ENCODE measurements at places on chromosomes 3 and 15.

DNA sequence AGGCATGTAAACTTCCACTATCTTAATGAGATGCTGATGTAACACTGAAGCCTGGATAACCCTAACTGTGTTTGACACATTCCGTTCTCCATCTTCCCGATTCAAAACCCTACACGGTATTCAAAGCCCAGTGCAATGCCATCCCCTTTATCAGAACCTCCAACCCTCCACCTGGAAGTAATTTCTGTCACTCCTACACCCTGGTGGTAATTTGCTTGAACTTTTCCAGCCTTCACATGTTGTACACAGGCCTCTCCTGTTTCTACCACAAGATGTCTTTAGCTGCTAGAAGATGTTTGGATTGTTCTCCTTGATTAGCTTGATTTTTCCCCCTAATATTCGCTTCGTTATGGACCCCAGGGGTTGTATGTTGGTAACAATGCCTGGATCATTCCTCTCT lies 208.9 kb downstream of the CHST2 start:
- DNase-seq, result no peak

GRCh38 chr3:158249183-158249582 lies 139.3 kb downstream of the RSRC1 start:
- DNase-seq, result no peak

DNA sequence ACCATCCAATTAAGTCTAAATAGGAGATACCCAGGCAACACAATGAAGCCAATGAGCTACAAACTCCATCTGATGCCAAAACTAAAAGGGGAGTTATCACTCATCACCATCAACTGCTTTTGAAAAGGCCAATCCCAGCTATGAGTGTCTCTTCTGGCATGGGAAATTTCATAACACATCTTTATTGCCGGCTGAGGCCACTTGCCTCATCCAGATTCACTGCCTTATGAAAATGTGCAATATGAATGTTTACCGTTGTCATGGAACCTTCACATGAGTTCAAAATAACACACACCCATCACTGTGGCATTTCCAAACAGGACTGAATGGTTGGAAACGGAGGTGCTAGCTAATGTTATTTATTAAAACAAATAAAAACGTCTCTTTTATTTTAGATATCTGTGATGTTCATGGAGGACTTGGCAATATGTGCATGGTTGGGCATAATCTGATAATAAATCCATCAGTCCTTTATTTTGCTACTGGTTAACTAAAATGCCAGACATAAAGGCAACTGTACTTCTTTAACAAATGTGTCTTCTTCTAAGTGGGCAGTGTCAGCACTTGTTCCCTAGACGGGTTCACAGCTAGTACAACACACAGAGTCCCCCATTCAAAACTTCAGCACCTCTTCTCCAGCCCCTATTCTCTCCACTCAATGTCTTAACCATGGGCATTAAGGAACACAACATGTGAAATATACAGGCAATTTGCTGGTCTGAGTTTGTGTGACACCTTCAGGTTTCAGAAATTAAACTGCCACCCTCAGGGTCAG lies 143.9 kb downstream of the MAGI1 start:
- no peak for DNase-seq

- DNase-seq, result no peak
Observed at GRCh38 chr3:71391361-71391760, 192.2 kb downstream of the FOXP1 start.

GRCh38 chr3:167151636-167152035 lies 228.5 kb downstream of the ZBBX start:
- no peak for DNase-seq

DNA sequence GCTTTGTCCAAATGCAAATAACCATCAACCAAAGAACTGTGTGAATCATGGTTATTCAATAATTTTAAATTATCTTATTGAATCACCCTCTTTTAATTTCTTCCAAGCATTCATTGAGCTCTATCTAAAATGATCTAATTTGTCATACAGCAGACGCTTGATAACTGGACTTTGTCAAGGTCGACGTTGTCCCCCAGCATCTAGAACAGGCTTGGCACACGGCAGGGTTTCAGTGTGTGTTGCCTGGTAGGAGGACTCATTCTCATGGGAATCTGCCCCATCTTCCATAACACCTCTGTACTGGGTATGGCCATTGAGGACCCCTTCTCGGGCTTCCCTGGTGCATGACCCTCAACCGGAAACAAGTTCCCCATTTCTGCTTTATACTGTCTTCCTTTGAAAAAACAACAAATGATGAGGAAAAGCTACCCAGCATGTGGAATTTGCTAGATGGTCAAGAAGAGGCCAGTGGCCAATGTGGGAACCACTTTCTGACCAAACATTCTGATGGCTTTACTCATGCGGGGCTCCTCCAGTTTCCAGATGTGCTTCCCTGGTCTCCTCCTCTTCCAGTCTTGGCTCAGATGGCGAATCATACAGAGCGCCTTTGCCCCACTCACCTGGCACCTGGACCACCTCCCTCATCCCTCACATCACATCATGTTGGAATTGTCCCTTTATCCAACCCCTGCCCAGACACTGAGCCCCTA lies 41.7 kb upstream of the SEC22A start:
- no peak for DNase-seq

DNA sequence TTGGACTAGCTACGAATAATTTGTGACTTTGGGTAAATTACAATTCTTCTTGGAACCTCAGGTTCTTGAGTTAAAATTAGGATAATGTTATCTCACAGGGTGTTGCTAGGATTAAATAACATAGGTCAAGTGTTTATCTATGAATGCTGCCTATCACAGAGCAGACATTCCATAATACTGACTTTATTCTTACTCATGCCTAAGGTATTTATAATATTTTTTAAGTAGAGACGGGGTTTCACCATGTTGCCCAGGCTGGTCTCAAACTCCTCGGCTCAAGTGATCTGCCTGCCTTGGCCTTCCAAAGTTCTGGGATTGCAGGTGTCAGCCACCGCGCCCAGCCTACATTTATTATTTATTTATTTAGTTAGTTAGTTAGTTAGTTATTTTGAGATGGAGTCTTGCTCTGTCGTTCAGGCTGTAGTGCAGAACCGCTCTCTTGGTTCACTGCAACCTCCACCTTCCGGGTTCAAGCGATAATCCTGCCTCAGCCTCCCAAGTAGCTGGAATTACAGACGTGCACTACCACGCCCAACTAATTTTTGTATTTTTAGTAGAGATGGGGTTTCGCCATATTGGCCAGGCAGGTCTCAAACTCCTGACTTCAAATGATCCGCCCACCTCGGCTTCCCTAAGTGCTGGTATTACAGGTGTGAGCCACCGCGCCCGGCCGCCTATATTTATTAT lies 741 bp upstream of the ZNF106 start:
- no peak for DNase-seq

- no peak for DNase-seq
Observed at GRCh38 chr3:150132101-150132749, 161.5 kb upstream of the PFN2 start.

DNA sequence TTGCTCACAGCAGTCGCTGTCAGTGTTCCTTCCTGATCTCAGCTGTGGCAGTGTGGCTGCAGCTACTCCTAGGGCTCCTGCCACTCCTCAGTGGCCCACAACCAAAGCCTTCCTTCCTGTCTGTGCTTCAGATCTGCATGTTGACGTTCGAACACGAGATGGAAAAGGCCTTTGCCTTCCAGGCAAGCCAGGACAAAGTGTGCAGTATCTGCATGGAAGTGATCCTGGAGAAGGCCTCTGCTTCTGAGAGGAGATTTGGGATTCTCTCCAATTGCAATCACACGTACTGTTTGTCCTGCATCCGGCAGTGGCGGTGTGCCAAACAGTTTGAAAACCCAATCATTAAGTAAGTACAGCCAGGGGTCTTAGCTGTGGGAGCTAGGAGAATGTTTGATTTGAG lies 17.8 kb downstream of the MKRN2 start:
- no peak for DNase-seq

- no peak for DNase-seq
Observed at GRCh38 chr3:27312044-27312668, 57.0 kb downstream of the NEK10 start.

DNA sequence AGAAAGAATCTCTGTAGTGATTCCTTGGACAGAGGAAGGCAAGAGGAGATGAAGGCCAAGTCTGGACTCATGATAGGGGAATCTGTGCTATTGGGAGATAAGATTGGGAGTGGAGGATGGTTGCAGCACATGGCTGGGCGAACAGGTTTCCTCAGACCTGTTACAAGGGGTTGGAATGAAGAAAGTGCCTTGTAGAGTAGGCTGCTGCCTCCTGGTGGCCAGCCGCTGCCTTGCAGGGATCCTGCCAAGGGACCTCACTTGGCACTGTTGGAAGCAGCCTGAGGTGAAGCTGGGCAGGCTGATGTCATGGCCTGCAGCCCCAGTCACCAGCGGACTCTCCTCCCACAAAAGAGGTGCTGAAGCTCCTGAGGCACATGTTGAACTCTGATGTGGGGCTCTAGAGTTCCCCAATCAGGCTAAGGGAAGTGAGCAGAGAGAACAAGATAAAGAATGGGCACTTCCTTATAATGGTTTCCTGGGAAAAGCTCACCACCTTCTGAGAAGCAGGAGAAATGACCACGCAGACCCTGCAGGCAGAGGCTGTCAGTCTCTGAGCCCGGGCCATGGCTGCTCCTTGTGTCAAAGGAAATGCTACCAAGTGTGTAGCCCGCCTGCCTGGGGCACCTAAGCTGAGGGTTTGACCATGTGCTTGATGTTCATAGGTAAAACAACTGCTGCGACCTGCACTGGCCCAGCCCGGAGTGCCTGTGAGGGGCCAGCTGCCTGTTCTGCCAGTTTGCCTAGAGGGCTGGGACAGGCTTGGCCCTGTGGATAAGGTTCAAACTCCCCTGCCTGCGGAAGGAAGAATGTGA lies 1.6 kb upstream of the TEX264 start:
- peak; percentile 76 for DNase-seq

DNA sequence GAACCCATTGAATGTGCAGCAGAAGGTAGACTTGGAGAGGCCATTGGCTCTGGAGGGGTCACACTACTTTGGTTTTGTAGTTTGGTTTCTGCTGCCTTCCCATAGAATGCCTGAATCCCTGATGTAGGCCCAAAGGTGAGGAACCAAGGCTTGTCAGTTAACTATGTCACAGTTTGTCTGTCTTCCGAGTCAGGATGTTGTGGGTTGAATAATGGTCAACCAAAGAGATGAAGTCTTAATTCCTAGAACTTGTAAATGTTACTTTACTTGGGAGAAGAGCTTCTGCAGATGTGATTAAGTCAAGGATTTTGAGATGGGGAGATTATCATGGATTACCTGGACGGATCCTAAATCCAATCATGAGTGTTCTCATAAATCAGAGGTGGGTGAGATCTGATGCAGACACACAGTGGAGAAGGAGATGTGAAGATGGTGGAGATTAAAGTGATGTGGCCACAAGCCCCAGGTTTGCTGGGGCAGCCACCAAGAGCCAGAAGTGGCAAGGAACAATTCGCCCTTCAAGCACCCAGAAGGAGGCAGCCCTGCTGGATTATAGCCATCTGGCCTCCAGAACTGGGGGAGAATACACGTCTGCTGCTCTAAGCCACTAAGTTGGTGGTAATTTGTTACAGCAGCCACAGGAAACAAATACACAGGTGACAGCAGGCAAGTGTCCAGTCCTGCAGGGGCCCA lies 2.3 kb upstream of the CCR8 start:
- no peak for DNase-seq

GRCh38 chr3:175066617-175067415 lies 207.7 kb downstream of the NAALADL2 start:
- no peak for DNase-seq

- no peak for DNase-seq
Observed at GRCh38 chr3:61724801-61725200, 163.4 kb downstream of the PTPRG start.

- no peak for DNase-seq
Observed at GRCh38 chr3:8962226-8962861, 928 bp downstream of the RAD18 start.

- no peak for DNase-seq
Observed at GRCh38 chr3:37953707-37954394, 36.7 kb upstream of the VILL start.

- DNase-seq, result no peak
Observed at GRCh38 chr3:49428752-49429080, 408 bp downstream of the NICN1 start.

DNA sequence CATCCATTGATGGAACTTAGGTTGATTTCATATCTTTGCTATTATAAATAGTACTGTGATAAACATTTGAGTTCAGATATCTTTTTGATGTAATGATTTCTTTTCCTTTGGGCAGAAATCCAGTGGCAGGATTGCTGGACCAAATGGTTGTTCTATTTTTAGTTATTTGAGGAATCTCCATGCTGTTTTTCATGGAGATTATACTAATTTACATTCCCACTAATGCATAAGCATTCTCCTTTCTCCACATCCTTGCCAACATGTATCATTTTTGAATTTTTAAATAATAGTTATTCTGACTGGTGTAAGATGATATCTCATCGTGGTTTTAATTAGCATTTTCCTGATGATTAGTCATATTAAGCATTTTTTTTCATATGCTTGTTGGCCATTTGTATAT lies 144.0 kb upstream of the SUCLG2 start:
- DNase-seq, result no peak

GRCh38 chr3:183980403-183980802 lies 37.3 kb downstream of the ABCC5 start:
- no peak for DNase-seq

DNA sequence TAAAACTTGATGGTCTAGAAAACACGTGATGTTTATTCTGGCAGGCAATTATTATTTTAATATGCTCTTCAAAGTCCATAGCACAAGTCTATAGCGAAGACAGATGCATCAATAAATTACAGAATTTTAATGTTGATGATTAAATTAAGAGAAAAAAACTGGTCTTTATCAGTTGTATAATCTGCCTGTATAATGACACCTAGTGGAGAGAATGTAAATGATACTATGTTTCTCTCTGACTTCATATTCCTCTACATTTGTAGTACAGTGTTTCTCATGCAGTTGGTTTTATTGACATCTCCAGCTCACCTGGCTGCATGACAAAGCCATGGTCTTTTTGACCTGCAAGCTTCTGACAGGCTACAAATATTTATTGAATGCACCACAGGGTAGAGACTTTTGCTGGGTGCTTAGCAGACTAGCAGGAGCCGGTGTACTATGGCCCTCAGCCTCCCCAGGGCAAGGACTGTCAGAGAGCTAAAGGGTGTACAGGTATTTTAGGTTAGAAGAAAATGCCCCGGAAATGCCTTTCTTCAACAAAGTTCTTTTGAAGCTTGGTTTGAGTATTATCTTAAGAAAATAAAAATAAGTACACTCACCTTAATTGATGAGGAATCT lies 289.9 kb downstream of the GAP43 start:
- DNase-seq, result no peak

GRCh38 chr3:184379358-184380184 lies at the start of gene CHRD:
CHRD (plus strand) TSS chr3:184380054; CDS start chr3:184380319, 265 bp downstream.
- no peak for DNase-seq

Measured in activated T-cell treated with anti-CD3 and anti-CD28 coated beads for 1 hour (primary cell).